ENCODE measurements at places on chromosomes 6 and 20.

- no peak for DNase-seq
Measured at GRCh38 chr6:87364602-87365252, 20.1 kb downstream of the C6orf163 start.

- DNase-seq = no peak
Measured at GRCh38 chr20:10560686-10561085, 113.1 kb downstream of the JAG1 start.

DNA sequence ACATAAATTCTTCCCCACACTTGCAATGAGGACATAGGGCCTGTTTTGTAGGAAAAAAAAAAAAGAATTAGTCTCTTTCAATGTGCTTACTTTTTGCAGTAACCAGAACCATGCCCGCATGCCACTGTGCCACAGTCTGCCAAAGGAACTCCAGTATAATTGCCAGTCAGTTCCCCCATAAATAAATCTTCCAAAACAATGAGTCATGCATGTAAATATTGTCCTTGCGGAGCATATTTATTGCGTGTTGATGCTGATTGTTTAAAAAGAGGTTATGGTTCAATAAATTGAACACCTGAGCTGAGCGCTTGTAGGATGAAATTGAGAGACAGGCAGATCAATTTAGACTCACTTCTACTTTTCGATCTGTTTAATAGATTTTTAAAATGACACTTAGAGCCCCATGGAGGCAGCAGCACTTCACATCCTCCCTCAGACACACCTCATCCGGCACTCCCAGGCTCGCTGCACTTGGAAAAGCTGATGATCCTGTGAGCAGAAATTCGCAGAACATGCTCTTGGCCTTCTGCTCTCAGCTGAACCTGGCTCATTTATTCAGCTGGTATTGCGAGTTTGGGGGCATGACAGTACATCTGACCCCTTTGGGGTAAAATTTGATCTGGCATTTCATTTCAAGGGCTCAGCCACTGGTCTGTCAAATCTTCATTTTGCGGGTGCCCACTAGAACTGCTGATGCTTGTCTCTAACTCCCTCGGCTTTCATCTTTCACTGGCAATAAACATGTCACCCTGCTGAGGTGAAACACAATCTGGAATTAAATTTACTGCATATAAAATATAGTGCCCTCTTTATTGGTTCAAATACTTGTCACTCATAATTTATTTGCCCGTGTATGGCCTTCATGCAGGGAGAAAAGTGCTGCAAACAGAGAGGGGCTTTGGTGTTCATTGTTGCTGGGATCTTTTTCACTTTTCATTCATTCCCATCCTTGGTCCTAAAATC, 371.1 kb upstream of the POU3F2 start:
- no peak for DNase-seq

DNA sequence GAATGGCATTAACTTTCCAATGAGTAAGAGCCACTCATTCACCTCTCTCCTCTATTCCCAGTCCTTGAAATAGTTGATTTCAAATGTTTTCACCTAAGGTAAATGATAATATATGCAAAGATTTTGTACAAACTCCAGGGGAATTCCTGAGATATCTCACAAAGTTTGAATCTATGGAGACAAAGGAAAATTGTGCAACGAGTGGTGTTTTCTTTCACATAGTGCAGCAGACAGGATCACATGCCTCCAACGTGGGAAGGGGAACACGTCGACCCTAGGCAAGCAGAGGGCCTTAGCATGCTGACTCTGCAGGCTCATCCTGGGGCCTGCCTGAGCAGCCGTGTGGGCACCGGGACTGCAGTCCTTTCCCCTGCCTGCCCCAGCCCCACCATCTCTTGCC, 195.6 kb upstream of the THBS2 start:
- DNase-seq = no peak

- no peak for DNase-seq
Measured at GRCh38 chr6:17218023-17218748, 63.0 kb upstream of the RBM24 start.

DNA sequence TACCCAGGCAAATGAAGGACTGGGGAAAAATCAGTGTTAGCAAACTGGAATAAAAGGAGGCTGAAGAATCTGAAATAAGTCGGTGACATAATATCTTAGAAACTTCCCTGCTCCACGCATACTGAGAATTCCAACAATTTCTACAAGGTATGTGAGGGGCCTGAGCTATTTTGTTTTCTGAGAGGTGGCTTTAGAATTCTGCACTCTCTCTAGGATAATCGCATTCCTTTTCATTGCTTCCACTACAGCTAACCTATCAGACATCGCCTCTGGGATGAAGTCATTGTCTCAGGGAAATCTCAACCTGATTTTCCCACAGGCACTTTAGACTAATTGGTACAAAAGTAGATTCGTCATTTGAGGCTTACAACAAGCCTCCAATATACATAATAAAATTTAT, 740.8 kb downstream of the PHF3 start:
- DNase-seq = no peak

- no peak for DNase-seq
Measured at GRCh38 chr6:145080651-145081050, 654.7 kb downstream of the EPM2A start.

GRCh38 chr6:129685662-129686031, 24.3 kb downstream of the ARHGAP18 start:
- no peak for DNase-seq

- DNase-seq = peak; percentile 22
Measured at GRCh38 chr6:6057442-6058053, 50.8 kb upstream of the NRN1 start.

DNA sequence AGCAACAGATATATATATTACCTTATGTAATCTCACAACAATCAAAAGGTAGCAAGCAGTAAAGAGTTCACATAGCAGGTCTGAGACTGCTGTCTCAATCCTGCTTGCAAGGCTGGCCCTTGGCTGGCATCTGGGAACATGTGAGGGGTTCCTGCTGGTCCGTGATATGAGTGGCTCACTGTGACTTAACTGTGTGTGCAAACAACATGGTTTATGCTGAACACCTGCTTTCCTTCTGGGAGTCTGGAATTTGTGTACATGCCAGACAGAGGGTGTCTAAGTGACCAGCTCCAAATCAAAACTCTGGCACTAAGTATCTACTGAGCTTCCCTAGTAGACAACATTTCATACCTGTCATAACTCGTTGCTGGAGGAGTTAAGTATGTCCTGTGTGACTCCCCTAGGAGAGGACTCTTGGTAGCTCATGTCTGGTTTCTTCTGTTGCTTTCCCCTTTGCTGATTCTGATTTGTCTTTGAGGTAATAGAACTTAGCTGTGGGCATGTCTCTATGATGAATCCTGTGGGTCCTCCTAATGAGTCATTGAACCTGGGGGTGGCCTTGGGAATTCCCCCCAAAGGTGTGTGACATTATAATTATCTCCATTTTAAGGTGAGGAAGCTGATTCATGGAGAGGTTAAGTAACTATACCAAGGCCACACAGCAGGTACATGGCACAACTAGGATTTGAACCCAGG, 131.6 kb upstream of the NEDD9 start:
- no peak for DNase-seq

DNA sequence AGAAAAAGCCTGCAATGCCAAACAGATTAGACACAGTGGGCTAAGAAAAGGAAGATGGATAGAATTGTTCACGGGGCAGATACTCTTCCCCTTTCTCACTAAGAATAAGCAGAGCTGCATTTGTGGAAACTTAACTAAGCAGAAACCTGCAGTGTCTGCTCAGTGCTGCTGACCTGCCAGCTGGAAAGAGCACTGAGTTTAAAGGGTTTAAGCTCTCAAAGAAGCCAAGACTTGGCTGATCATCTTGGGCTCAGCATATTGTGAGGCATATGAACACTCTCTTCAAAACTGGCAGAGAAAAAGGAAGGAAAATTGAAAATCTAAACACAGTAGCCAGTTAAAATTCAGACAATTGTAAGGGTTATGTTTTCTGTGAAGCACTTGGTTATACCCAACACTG, 711.1 kb upstream of the EPHA7 start:
- no peak for DNase-seq

DNA sequence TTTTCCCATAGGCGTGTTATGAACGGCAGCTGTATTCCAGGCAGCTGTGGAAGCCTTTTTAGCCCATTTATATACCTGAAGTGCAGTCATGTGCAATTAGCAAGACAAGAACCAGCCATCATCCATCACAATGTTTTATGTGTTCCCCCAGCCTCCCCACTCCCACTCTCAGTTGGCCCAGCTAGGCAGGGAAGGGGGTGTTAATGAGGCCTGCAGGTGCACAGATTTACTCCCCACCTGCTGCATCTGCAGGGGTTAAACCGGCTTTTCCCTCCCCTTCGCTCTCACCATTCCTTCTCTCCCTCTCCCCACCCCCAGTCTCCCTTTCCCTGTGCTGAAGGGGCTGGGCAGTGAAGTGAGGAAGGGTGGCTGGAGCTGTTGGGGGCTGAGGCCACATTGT, 149.8 kb upstream of the AKAP12 start:
- no peak for DNase-seq

GRCh38 chr6:160510199-160510598, 153.9 kb downstream of the LPA start:
- DNase-seq = no peak

GRCh38 chr6:84583784-84584183, 180.6 kb downstream of the TBX18 start:
- DNase-seq = no peak

GRCh38 chr6:132072831-132073230, 121.7 kb upstream of the CCN2 start:
- no peak for DNase-seq

GRCh38 chr6:54173089-54173488, 61.8 kb downstream of the MLIP start:
- no peak for DNase-seq

GRCh38 chr20:2112910-2113309, 11.3 kb downstream of the STK35 start:
- no peak for DNase-seq

- DNase-seq = no peak
Measured at GRCh38 chr6:105757512-105758200, 328.5 kb upstream of the PRDM1 start.

GRCh38 chr20:24495266-24495665, 25.8 kb downstream of the SYNDIG1 start:
- DNase-seq = no peak

- no peak for DNase-seq
Measured at GRCh38 chr6:13117570-13117969, 210.8 kb downstream of the TBC1D7 start.
